ENCODE measurements at places on chromosomes 2 and 18.

GRCh38 chr2:100893392-100894104, 73.6 kb downstream of the NPAS2 start:
- no peak for DNase-seq

GRCh38 chr2:67917332-67918054, 145.3 kb downstream of the C1D start:
- no peak for DNase-seq

DNA sequence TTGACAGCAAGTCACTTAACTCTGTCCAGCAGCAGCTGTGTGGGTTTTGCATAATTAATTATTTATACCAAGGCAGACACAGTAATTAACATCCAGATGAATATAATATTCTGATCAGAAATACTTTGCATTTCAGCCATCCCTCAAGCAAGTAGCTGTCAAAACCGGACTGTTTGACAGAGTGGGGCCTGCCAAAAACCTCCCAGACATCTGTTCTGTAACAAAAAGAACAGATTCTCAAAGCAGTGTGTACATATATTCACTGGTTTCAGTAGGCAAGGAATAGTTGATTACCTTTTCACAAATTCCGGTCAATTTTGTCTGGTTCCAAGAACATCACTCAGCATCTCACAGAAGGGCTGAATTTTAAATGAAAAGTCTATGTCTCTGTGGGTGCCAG, 291.6 kb downstream of the CMPK2 start:
- no peak for DNase-seq

GRCh38 chr2:113105047-113105785, 22.2 kb upstream of the IL1RN start:
- no peak for DNase-seq

DNA sequence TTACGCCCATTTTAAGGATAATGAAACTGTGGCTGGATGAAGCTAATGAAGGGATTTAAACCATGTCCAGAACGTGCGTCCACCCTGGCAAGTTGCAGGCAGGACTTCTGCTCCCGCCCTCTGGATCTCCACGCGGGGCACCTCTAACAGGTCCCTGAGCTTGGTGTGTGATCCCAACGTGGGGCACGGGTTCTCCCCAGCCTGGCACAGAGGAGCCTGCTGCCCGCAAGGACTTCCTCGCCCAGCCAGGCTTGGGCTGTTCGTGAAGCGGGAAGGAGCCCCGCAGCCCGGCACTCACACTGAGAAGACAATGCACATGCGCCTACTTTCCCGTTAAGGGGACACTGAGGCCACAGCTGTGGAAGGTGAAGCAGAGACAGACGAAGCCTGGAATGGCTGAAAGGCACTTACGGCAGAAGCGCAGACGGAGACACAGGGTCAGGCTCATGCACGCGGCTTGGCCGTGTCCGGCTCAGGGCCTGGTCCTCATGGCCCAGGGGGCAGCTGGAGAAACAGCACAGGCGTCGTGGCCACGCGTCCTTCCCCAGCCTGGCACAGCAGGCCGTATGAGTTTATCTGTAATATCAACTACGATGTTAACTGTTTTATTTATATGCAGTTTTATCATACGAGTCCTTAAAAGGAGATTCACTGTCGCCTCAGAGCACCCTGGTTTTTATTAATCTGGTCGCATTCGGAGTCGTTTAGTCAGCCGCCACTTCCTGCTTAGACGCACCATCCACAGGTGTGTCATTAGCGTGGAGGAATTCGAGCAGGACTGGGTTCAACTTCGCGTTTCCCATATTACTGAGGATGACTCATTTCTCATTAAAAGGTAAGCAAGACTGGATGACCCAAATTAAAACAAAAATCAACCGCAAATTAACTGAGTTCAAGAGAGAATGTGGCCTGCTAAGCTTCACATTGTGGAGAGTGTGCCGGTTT, 835.9 kb downstream of the GALR1 start:
- no peak for DNase-seq

DNA sequence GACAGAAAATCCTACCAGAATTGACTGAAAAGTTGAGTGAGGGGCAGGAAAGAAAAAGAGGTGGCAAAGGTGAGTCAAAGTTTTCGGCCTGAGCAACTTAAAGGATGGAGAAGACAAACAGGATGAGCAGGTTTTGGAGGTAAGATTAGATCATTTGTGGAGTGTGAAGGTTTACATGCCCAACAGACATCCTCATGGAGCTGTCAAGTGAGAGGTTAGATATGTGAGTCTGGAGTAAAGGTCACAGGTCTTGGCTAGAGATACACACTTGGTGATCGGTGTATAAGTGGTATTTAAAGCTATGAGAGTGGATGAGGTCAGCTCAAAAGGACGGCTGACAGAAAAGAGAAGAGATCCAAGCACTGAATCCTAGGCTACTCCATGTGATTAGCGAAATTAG, 11.1 kb upstream of the MYL12A start:
- no peak for DNase-seq

- DNase-seq = no peak
Measured at GRCh38 chr2:17719562-17720371, 33.8 kb downstream of the SMC6 start.

- DNase-seq = no peak
Measured at GRCh38 chr2:12819103-12819475, 102.4 kb downstream of the TRIB2 start.

GRCh38 chr2:40192864-40193669, 258.8 kb downstream of the SLC8A1 start:
- DNase-seq = no peak

DNA sequence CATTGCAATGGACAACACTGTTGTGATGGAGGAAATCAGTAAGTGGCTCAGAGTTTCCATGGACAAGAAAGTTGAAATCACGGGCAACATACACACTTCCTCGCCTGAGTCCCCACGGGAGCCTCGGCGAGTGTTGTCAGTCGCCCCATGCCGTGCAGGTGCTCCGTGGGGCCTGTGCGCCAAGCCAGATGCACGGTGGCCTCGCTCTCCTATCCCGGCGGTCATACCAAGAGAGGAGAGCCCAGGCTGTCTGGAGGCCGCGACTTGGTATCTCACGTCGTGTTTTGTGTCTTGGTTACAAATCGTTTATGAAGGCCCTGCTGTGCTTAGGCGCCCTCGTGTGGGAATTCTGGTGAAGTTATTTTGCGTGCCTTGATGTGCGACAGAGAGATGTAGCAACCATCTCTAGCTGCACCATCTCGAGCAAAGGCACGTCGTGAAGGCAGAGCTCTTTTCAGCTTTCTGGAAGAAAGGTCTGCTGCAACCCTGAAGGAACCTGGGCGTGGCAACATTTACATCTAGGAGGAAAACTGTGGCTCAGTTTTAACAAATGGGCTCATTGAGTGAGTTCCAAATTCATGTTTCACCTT, 21.8 kb downstream of the ATG4B start:
- peak; percentile 34 for DNase-seq

DNA sequence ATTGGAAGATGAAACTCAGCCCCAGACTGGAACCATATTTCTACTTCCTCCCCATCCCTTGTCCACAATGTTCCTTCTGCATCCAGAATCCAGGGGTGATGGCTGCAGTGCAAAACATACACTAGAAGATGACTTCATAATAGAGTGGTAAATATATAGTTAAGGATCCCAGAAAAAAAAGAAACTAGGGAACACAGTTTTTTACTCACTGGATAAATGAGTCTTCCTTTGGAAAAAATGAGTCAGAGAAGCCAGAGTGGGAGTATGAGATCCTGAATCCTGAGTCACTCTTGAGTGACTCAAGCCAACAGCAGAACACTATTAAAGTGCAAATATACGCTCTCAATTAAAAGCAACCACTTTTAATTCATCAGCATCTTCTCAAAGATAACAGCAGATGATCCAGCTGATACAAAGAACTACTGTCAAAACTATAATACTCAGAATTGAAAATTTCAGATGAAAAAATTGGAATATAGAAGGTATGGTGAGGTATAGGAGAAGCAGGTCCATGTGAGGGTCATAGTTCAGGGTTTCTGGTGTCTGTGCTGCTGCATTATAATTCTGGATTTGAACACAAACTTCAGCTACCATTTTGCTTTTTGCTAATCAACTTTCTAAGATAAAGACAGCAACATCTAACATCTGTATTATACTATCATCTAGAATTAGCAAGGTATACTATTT, 987.2 kb upstream of the CDH2 start:
- DNase-seq = no peak

- no peak for DNase-seq
Measured at GRCh38 chr2:26169226-26169625, 3.7 kb upstream of the GAREM2 start.

GRCh38 chr2:31886700-31887099, 124.1 kb downstream of the MEMO1 start:
- DNase-seq = no peak

DNA sequence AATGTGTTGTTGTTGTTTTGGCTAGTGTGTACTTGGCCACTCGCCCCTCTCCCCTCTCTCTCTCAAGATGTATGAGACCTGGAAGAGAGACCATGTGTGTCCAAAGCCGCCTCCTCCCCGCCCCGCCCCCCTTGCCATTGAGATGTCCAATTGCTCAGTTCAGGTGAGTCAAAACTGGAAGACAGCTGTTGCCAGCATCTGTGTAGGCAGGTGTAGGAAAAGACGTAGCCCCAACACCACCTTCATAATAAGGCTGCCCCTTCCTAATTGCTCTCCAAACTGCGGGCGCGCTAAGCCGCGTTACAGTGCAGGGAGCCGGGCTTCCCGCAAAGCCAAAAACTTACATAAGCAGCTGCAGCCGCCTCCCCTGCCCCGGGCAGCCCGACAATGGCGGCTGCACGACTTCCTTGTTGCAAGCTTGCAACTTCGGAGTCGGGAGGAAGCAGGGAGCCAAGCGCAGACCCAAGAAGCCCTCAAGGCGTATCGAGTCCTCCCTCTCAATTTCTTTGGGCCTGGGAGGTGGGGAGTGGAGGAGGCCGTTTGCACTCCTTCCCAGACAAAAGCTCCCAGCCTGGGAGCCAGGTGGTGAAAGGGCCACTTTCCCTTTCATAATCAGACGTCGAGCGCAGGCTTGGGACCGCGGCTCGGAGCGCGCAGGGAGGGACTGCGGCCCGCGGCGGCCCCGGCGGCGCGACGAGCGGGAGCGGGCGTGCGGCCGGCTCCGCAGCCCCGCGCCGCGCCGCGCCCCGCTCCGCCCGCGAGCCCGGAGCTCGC, 882 bp downstream of the ZBTB14 start:
- no peak for DNase-seq

Data from NCI-H1930 (cell line).